ENCODE measurements at places on chromosomes 11 and 22.
A peak's percentile ranks its signal among the peaks of the same experiment; 100 is the strongest.

DNA sequence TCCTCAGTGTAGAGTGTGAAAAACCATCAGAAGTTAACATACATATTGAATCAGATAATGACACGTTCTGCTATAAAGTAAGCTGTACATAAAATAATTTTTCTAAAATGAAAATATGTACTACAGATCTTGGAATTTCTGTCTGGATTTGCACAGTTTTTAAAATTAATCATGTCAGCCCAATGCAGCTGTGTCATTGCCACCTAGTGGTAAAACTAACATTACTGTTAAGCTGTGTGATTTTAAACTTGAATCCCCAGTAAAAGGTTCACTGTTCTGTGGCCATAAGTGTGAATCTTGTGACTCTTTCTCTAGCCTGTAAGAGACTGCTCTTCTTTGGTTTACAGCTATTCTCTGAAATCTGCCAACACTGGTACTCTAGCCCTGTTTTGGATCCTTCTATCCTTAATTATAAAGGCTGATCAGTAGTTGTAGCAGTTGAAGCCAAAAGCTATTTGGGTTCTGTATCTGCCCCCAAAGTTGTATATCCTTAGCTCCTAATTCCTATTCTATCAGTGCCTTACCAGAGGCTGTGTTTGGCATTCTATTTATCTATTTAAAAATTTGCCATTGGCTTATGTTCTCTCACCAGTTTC lies 4.0 kb downstream of the JRKL start:
- no peak for DNase-seq

DNA sequence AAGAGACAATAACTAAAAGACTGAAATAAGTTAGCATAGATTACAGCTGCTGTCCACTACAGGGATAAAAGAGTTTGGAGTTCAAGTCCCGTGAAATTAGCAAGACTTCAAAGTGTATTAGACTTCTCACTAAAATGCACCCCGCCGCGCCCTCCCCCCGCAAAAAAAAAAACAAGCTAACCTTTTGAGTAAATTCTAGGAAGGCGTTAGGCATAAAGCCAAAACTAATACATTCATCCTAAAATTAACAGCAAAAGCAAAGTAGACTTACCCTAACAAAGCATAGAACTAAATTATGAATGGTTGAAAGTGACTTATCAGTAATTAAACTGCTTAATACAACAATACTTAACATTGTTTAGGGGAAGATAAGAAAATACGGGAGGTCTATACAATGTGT lies 581.0 kb upstream of the CHORDC1 start:
- no peak for DNase-seq

DNA sequence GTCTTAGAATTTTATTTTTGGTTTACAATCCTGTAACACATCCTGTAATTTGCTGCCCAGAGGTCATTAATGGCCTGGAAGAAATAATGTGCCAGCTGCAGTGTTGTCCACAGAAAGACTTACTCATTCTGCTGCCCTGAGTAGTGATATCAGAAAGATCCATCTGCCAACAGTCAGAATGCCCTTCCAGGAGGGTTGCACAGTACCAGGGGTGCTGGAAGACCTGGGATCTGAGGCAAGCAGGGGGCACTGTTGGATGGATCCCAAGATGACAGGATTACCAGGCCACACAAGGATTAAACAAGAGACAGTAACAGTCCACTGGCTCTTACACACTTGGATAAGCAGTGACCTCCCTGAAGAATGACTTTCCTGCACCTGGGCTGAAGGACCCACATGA lies 93.8 kb upstream of the TOP3B start:
- no peak for DNase-seq

- no peak for DNase-seq
These were observed 34.8 kb downstream of the MRGPRX2 start for GRCh38 chr11:19025481-19026406.

DNA sequence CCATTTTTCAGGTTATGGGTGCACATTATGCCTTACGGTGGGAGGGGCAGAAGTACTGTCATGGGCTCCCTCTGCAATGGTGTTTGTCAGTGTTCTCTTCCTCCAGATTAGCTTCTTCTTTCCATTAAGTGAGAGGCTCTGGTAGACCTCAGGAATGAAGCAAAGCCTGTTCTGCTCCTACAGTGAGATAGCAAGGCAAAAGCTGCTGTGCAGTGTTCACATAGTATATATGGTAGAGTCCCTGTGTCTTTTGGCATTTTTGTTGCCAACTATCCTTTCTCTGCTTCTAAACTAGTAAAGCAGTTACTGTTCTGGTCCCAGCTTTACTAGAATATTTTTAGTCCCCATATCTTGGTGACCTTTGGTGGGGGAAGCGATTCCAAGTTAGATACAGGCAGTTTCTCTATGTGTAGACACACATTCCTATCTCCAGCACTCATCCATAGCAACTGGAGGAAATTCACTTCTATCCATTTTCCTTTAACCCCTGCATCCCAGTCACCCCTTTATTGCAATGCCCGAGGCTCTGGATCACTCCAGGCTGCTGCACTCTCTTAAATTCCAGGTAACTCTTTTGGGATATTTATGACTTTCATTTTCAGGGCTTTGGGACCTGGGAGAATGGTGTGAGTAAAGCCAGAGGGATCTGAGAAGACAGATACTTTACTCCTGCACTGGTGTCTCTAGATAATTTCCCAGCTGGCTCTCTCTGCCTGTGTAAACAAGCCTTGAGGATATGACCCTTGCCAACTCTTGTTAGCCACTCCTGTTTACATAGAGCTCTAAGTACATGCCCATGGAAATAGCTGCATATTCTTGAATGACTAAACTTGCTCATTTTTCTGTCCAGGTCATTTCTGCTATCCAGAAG lies 3.9 kb upstream of the TRIM34 start:
- DNase-seq = no peak

GRCh38 chr22:33012833-33013450 lies 45.2 kb downstream of the SYN3 start:
- DNase-seq = no peak

DNA sequence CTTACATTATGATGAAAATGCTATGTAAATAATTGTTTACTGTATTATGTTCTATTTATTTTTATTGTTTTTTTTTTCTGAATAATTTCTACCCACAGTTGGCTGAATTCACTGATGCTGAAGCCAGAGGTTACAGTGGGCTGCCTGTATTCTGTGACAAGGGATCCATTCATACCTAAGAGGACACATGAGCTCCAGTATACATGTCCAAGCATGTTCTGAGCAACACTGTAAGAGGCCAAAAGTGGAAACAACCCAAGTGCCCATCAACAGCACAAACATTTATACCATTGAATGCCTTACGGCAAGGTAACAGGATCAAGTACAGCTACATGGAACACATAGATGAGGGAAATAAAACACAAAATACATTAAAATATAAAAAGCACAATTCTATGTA lies 1.4 kb upstream of the SRSF8 start:
- DNase-seq = no peak

DNA sequence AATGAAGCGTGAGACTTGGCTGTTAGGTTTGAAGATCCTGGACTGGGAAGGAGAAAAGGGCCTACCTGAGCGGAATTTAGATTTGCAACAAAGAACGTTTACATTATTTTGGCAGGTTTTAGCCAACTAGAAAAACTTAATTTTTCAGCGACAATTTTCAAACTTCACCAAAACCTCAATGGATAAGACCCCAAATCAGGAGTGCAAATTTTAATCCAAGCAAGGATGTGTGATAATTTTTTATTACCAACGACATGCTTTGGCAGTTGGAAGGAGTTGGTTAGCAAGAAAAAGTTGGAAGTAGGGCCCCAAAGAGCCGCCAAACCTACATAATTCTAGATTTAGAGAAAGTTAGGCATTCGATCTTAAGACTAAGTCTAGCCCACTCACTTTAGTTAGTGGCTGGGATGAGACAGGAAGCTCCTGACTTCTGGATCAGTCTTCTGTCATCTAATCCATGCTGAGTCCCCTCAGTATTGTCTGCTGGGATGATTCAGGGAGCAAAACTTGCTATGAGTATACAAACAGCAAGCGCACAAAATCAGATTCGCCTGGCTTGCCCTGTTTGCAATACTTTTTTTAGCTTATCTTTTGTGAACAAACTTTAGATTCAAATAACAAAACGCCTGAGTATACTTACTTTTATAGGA lies 787 bp upstream of the RDX start:
- DNase-seq = no peak

- no peak for DNase-seq
These were observed 6.8 kb downstream of the CFL1 start for GRCh38 chr11:65851083-65851579.

GRCh38 chr22:36386900-36387708 lies 663 bp downstream of the MYH9 start:
- DNase-seq = no peak

- DNase-seq = no peak
These were observed 13.6 kb downstream of the SLC22A12 start for GRCh38 chr11:64604458-64605243.

DNA sequence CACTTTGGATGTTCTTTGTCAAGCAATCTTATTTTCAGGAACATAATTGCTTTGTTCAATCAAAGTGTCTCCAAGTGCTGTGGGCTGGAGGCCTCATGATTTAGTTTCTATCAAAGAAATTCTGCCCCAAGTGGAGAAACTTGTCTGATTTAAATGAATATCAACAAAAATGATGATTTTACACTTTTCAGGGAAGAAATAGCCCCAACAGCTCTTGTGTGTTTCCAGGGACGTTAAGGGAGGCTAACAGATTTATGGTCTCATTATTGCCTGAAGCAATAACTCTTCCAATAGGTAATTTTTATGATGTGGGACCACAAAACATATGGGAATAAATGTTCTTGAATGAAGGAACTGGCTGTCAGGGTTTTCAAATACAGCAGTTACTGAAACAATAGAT lies 699.1 kb downstream of the FAM181B start:
- no peak for DNase-seq

DNA sequence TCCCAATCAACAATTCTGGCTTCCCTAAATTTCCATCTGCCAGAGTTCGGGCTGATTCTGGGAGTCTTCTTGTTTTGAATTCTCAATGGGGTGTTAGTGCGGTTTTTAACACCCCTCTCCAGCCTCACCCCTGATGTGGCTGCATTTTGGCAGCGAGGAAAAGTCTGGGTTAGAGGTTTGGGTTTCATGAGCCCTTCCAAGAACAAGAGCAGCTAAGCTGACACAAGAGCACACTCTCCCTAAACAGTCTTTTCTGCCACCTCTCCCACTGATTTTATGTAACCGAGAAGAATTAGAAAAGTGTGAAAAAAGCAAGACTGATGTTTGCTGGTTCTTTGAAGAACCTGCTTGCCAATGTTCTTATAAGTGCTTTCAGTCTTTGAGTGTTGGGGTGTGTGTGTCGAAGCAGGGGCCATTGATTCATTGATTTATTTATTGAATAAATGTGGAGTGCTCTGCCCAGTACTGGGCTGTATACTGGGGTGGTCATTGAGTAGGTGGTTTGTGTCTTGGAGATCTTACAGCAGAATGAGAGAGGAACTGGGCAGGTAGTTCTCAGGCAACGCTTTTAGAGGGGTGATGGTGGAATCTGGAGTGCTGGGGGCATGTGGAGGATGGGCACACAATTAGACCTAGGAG lies 101.5 kb downstream of the TRAF6 start:
- DNase-seq = no peak

- DNase-seq = no peak
These were observed 104.3 kb downstream of the GAB2 start for GRCh38 chr11:78313181-78313795.

DNA sequence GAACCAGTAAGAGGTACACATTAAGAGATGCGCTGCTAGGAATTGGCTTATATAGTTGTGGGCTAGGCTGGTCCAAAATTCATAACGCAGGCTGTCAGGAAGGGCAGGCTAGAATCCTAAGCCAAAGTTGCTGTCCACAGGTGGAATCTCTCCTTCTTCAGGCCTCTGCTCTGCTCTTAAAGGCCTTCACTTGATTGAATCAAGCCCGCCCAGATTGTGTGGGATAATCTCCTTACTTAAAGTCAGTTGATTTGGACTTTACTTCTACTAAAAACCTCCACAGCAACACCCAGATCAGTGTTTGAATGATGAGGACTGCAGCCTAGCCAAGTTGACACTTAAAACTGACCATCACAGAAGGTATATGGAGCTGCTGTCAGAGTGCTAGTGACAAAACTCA lies 68.8 kb downstream of the LRRC32 start:
- no peak for DNase-seq

- no peak for DNase-seq
These were observed 2.3 kb downstream of the ACY3 start for GRCh38 chr11:67648140-67648795.

- DNase-seq = no peak
These were observed 98.7 kb downstream of the MPPED1 start for GRCh38 chr22:43510281-43511070.

GRCh38 chr22:30535182-30535581 lies 11.4 kb downstream of the SEC14L6 start:
- no peak for DNase-seq

GRCh38 chr11:131066551-131066950 lies 150.3 kb upstream of the SNX19 start:
- DNase-seq = no peak

DNA sequence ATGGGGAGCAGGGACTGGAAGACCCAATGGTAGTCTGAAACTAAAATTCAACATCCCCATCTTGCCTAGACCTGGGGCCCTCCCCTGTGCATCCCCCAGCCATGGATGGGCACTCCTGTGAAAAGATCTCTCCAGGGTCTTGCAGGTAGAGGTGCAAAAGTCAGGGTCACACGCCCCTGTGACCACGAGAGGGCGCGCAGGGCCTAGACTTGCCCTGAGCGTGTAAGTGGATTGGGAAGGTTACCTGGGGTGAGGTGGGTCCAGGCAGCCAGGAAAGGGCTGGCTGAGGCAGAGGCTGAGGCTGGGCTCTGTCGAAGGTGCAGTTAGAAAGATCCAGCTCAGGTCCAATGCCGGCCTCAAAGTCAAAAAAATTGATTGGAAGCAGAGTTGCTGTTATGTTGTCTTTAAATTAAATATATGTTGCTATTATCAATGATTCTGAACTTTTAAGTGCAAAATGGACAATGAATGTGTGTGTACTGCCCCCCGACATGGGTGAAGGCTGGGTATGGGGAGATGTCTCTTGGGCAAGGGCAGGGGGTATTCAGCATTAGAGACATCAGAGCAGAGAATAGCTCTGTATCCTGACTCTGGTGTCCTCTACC lies 4.8 kb upstream of the POU2F3 start:
- peak; percentile 32 for DNase-seq

DNA sequence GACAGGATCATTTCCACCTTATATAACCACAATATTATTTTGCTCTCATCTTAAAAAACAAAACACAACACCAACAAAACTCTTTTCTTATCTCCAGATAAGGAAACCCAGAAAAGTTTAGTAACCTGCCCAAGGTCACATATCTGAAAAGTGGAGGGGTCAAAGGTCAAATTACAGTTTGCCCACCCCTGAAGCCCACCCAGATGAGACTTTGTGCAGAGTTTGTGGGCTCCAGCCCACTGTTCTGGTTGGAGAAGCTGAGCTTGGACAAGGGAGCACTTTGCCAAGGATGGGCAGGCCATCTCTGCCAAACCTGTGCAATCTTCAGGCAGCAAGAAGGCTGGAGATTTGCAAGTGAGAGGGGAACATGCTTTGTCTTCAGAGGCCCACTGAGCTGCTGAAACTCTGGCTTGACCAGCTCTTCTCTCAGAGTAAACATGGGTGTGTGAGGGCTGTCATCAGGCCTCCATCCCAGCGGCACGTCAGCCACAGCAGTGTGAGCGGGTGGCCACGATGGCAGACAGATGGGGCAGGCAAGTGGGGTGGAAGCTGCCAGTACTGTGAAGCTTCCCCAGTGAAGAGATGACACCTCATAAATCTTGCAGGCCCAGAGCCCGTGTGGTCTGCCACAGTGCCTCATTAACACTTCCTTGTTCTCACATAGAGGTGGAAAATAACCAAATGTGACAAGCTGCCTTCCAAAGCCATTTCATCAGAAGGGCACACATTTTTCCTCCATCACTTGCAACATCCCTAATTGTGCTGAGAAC lies 111.8 kb downstream of the CCDC81 start:
- no peak for DNase-seq

- no peak for DNase-seq
These were observed 29.9 kb upstream of the OR5B12 start for GRCh38 chr11:58471892-58472291.
